ENCODE measurements at places on chromosomes 7 and 10. TPM values are rescaled to one million over a fixed set of nuclear protein-coding genes. Genes with fewer than 3 reads are reported as not detected.

Gene RAMP3
- 0.13 TPM for total RNA-seq

DNA sequence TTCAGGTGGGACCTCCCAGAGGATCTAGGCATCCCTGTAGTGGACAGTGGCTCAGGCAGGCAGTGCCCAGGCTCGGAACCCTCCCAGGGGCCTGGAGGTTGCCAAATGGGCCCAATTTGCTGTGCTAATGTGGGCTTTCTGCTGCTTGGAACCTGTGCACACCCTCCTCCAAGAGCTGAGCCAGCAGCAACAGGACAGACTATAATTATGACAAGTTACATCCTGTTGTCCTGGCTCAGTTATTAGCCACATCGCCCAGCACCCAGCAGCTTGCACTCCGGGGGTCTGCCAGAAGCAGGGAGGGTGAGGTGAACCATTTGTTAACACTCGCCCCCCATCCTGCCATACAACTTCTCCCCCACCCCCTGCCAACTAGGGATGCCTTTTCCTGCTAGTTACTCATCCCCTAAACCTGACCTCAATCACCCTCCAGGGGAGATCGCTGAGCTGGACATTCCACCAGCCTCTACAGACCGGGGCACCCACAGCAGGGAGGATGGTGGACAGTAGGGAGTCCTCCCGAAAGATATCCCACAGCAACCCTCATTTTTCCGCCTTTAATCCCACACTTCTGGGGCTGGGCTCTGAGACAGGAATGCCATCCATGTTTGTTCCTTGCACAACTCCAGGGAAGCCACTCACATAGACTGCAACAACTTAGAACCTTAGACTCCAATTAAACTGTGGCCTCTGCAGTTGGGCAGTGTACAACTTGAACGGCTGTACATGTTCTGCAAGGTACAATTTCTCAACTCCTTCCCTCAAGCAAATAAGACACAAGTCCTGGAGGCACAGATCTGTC is 7.9 kb upstream of the MYL10 start:
- no peak for DNase-seq

GRCh38 chr7:26782501-26782900 is 81.9 kb downstream of the SKAP2 start:
- no peak for DNase-seq

Gene CAMK2B
- total RNA-seq: 0.26 TPM

Gene SFTPA1
- 3.8 TPM for total RNA-seq

Gene CPED1
- 0.39 TPM for total RNA-seq

All from Panc1 (cell line).